ENCODE measurements at places on chromosomes 4 and X.

GRCh38 chrX:4670606-4671005, 957.2 kb upstream of the PRKX start:
- no peak for DNase-seq

- no peak for DNase-seq
Measured at GRCh38 chr4:111812760-111813159, 332.5 kb upstream of the FAM241A start.

- no peak for DNase-seq
Measured at GRCh38 chrX:10203617-10204016, 46.8 kb downstream of the CLCN4 start.

- DNase-seq, result no peak
Measured at GRCh38 chrX:3195845-3196244, 150.6 kb downstream of the MXRA5 start.

- DNase-seq, result no peak
Measured at GRCh38 chr4:142307857-142308256, 538.2 kb downstream of the INPP4B start.

GRCh38 chrX:63656871-63657580, 128.0 kb downstream of the ARHGEF9 start:
- DNase-seq, result no peak

DNA sequence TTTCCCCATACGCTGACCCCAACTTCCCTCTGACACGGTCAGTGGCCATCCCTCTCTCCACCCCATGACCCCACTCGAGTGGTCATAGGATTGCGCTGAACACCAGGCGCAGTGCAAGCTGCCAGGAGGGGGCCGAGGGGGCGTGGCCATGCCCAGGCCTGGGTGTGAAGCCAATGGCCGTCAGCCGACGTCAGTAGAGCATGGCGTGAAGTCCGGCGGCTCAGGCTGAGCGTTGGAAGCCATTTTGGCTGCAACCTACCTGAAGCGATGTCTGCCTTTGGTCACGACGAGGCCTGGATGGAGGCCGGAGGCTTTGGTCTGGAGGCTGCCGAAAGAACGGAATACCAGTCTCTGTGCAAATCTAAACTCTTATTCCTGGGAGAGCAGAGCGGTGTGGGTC, at the start of gene RAB41:
Gene RAB41 (plus strand): TSS at position 222 of the 400 bp plus-strand sequence. CDS start 46 bp downstream, at position 268.
- DNase-seq, result no peak

GRCh38 chr4:124432500-124432899, 280.0 kb downstream of the ANKRD50 start:
- DNase-seq, result no peak

DNA sequence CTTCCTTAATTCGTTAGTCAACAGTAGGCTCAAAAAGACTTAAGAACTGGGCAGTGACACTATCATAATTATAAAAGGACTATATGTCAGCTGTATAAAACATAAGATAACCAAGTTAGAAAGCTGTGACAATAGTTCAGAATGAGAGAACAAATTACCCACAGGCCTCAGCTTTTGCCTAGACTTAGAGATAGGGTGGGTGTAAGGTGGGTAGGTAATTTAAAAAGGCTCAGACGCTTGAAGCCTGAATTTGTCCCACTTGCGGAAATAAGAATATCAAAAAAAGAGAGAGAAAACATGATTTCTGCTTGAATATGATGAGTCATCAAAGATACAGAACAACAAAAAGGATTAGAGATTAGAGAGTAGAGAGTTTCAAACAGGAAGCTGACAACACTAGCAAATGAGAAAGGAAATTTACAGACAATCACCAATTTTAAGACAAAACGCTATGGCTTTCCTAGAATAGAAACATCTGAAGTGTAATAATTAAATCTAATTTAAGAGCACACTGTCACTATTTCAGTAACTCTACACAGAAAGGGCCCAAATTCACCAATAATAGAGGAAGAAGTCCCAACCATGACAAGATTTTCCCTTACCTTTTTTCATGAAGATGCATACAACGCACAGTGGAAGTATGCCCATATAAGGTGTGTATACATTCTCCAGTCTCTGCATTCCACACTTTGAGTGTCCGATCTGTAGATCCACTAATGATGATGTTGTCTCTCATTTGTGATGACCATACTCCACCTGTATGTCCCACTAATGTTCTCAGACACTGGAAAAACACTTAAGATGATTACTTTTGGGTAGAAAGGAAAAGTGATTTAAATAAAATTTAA, 208.1 kb downstream of the FBXW7 start:
- DNase-seq, result peak; percentile 2
